Ovary (tissue), 10 donors: ENCODE measurements at places on chromosomes 4 and X.

GRCh38 chr4:184534511-184535391 is 60.4 kb upstream of the IRF2 start:
- H3K4me1 ChIP-seq = peaks cover 13% of the 10 kb centered on the region
- H3K4me3 ChIP-seq = no peak overlapping the region
- H3K36me3 ChIP-seq = no peaks in the 10 kb centered on the region
- no peak for DNase-seq

DNA sequence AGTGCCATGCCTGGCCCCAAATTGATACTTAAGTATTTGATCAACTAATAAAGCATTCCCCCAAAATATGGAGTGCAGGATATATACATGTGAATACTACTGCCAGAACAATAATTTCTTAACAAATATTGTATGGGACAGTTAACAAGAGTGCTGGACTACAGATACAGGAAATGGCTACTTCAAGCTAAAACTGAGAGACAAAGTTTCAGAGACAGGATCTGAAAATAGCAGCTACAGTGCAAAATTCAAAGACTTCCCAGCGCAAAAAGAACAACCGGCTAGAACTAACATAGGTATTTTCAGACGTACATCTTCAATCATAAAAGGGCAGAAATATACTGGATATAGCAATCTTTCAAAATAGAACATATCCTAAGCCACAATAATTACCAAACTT is 6.3 kb downstream of the ATRX start:
- no peak overlapping the region for H3K4me3 ChIP-seq
- no peaks in the 10 kb centered on the region for H3K27me3 ChIP-seq
- no peaks in the 10 kb centered on the region for H3K36me3 ChIP-seq
- no peak for DNase-seq
- no peak overlapping the region for H3K27ac ChIP-seq

DNA sequence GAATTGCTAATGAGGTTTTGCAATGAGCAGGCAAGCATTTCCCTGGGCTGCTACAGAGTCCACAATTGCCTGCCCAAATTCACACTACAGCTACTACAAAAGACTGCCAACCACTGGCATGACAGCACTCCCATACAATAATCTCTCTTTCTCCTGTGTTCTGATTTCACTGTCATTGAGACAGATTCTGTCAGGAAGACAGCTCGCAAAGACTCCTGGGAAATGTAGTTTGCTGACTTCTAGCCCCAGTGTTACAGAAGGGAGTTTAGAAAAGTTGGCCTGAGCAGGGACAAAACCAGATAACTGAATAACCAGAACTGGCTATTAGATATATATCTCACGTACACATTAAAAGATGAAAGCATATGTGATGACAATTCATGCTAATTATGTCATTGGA is 1231.3 kb upstream of the PRKX start:
- H3K36me3 ChIP-seq = no peaks in the 10 kb centered on the region
- no peak for DNase-seq
- H3K4me1 ChIP-seq = no peaks in the 10 kb centered on the region
- no peak overlapping the region for H3K27ac ChIP-seq

DNA sequence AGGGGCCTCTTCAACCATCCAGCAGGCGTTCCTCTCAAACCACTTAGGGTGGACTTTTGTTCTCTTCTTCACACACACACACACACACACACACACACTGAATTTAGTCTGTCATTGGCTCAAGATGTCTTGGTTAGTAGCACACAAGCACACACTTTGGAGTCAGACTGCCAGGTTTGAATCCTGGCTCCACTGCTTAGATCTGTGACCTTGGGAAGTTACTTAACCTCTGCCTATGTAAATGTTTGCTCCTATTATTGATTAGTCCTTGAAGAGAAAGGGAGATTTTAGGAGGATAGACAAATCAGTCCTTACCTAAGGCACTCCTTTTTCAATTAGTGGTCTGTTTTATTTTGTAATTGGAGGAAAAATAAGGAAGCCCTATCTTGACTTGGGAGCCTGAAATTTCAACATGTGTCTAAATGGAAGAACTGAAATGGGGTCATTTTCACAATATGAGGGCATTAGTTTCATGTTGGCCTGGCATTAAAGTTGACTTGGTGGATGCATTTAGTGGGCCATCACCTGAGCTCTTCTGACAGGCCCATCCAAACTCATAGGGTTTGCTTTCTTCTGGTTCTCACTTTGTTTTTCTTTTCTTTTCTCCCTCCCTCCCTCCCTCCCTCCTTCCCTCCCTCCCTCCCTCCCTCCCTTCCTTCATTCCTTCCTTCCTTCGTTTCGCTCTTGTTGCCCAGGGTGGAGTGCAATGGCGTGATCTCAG is 13.3 kb upstream of the TMEM131L start:
- H3K27me3 ChIP-seq = no peaks in the 10 kb centered on the region
- H3K36me3 ChIP-seq = no peaks in the 10 kb centered on the region
- no peak overlapping the region for H3K27ac ChIP-seq
- H3K4me3 ChIP-seq = no peak overlapping the region
- peaks cover 2% of the 10 kb centered on the region for H3K4me1 ChIP-seq

DNA sequence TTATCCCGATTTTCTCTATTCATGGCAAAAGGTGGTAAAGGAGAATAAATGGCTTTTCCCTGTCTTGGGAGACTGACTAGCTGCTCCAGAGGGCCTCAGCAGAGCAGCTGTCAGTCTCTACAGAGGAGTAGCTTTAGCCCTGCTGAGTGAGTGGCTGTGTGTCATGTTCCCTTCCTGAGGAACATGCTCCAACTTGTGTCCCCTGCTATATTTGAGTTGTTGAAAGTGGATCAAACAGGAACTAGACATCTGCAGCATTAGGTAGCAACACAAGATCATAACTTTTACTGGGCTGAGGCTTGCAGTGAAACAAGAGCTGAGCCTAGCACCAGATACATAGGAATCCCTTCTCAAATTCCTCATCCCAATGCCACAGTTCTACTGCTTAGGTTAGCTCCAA is 26.7 kb upstream of the PLAC1 start:
- no peaks in the 10 kb centered on the region for H3K36me3 ChIP-seq
- H3K4me1 ChIP-seq = no peaks in the 10 kb centered on the region
- no peak overlapping the region for H3K4me3 ChIP-seq
- no peak overlapping the region for H3K27ac ChIP-seq
- DNase-seq = no peak

- no peak for DNase-seq
- H3K27me3 ChIP-seq = no peaks in the 10 kb centered on the region
- H3K36me3 ChIP-seq = no peaks in the 10 kb centered on the region
- H3K4me1 ChIP-seq = peaks cover 3% of the 10 kb centered on the region
- H3K4me3 ChIP-seq = no peak overlapping the region
Observed at GRCh38 chr4:156794863-156795262, 176.7 kb downstream of the PDGFC start.

DNA sequence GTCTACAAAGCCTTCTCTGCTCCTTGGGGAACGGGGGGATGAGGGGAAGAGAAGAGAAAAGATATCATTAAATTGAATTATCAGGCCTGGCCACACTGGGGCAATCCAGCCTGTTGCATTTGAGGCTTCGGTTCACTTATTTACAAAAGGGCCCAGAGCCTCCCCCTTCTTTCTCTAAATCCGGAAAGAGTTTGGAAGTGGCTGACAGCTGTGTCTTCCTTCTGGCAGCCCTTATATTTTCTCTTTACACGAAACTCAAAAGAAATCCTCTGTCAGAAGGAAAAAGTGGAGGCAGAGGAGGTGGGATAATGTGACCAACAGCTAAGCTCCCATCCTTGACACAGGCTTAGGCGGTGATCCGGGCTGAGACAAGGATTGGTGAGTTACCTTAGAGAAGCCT is 158.3 kb upstream of the TAPT1 start:
- no peaks in the 10 kb centered on the region for H3K4me1 ChIP-seq
- DNase-seq = no peak
- no peaks in the 10 kb centered on the region for H3K36me3 ChIP-seq
- H3K4me3 ChIP-seq = no peak overlapping the region

DNA sequence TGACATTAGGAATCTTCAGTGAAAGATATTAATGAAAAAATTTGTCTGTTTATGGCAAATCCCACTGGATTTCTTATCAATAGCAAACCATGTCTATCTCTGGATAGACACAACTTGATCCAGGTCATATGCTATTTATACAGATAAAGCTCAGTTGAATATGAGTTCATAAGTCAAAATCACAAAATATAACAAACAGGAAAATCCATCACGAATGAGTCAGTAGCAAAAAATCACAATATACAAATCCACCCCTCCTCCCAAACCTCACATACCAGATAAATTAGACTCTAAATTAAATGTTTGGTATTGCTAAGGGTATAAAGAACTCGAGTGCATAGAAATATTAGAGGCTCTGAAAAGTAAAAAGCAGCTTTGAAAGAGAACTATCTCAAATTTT is 420.5 kb downstream of the TLL1 start:
- H3K27me3 ChIP-seq = no peaks in the 10 kb centered on the region
- no peaks in the 10 kb centered on the region for H3K36me3 ChIP-seq
- no peak overlapping the region for H3K27ac ChIP-seq
- no peak for DNase-seq
- H3K4me3 ChIP-seq = no peak overlapping the region
- no peaks in the 10 kb centered on the region for H3K4me1 ChIP-seq

DNA sequence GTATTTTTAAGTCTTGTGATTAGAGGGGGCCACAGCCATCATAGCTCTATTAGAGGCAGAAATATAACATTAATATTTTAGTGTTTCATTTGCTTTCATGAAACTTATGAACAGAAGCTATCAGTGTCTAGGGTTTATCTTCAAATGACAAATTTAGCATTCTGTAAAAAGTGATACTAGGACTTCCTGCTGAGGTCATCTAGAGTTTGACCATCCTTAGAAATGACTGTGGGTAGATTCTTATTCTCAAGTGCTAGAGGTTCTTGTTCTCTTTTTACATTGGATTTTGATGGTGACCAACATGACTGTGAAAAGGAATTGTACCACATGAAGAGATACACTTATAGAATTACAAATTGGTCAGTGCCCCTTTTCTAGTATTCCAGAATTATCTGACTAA is 568.6 kb downstream of the RPA4 start:
- no peaks in the 10 kb centered on the region for H3K4me1 ChIP-seq
- H3K27me3 ChIP-seq = no peaks in the 10 kb centered on the region
- no peak overlapping the region for H3K27ac ChIP-seq
- DNase-seq = no peak

- H3K4me3 ChIP-seq = no peak overlapping the region
- H3K4me1 ChIP-seq = no peaks in the 10 kb centered on the region
- H3K36me3 ChIP-seq = no peaks in the 10 kb centered on the region
- no peak for DNase-seq
- no peaks in the 10 kb centered on the region for H3K27me3 ChIP-seq
- H3K27ac ChIP-seq = no peak overlapping the region
Observed at GRCh38 chr4:80631861-80632260, 296.3 kb downstream of the CFAP299 start.

DNA sequence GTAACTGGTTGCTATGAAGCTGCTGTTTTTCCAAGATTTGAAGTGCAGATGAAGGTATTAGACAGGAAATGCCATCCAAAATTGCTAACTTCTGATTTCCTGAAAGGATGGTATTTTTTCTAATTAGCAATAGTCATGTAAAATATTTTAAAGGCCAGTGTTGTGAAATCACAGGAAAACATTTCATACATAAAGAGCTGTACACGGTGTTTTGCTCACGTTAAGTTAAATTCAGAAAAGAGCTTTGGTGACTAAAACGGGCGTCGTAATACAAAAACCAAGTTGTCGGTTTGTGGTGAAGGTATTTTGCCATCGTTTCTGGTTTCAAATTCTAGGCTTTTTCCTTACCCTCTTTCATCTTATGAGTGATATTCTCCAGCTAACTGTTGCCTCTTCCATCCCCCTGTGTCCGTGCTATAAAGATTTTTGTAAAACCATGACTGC is 39.8 kb downstream of the AFF1 start:
- H3K4me1 ChIP-seq = peaks cover 12% of the 10 kb centered on the region
- no peak for DNase-seq
- no peaks in the 10 kb centered on the region for H3K36me3 ChIP-seq

- peaks cover 13% of the 10 kb centered on the region for H3K4me1 ChIP-seq
- H3K27ac ChIP-seq = no peak overlapping the region
- DNase-seq = peak; percentile 67
- H3K4me3 ChIP-seq = no peak overlapping the region
- no peaks in the 10 kb centered on the region for H3K36me3 ChIP-seq
- H3K27me3 ChIP-seq = no peaks in the 10 kb centered on the region
Observed at GRCh38 chr4:38132107-38132673, 172.0 kb downstream of the PTTG2 start.

DNA sequence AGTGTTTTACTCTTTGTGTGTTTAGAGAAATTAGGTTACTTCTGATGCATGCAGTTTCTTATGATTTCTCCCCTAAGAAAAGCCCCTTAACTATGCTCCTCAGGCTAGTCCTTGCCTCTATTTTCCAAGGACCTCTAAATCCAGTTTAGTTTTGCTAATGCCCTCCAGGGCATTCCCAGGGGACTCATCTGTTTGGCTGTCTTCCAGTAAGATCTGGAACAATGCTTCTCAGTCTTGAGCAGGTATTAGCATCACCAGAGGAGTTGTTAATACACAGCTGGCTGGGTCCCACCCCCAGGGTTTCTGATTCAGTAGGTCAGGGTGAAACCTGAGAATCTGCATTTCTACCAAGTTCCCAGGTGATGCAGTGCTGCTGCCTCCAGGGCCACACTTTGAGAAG is 56.9 kb downstream of the OTC start:
- no peak overlapping the region for H3K27ac ChIP-seq
- H3K4me3 ChIP-seq = no peak overlapping the region

- no peak for DNase-seq
- no peak overlapping the region for H3K27ac ChIP-seq
- H3K4me1 ChIP-seq = no peaks in the 10 kb centered on the region
- H3K4me3 ChIP-seq = no peak overlapping the region
- H3K36me3 ChIP-seq = no peaks in the 10 kb centered on the region
- H3K27me3 ChIP-seq = no peaks in the 10 kb centered on the region
Observed at GRCh38 chrX:31279359-31279758, 207.5 kb upstream of the FTHL17 start.

DNA sequence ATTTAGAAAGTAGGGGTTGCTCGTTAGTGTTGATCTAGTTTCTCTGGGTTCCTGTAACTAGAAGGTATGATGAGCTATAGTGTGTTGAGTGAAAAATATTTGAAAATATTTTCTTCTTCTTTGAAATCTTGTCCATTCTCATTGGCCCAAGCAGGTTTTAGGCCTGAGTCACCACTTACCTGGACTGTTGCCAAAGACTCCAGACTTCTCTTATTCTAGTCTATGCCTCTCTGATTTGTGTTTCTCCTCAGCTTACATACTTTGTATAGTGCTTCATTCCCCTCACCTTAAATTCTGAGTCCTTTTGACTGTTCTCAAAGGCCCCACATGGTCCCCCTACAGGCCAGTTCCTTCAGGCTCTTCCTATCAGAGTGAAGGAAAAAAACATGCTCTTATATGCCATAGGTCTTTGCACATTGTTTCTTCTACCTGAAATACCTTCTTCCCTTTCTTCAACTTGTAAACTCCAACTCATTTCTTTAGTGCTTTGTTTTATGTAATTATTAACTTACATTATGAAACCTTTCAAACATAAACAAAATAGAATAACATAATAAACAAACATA is 258.2 kb downstream of the PPP1R2C start:
- no peak for DNase-seq
- H3K27me3 ChIP-seq = no peaks in the 10 kb centered on the region
- no peak overlapping the region for H3K27ac ChIP-seq
- no peak overlapping the region for H3K4me3 ChIP-seq
- H3K4me1 ChIP-seq = no peaks in the 10 kb centered on the region
